Fibroblast of skin of back (primary cell): ENCODE measurements at places on chromosomes 1 and 21.

GRCh38 chr1:155691992-155692528, 3.2 kb downstream of the DAP3 start:
- no peak for DNase-seq

DNA sequence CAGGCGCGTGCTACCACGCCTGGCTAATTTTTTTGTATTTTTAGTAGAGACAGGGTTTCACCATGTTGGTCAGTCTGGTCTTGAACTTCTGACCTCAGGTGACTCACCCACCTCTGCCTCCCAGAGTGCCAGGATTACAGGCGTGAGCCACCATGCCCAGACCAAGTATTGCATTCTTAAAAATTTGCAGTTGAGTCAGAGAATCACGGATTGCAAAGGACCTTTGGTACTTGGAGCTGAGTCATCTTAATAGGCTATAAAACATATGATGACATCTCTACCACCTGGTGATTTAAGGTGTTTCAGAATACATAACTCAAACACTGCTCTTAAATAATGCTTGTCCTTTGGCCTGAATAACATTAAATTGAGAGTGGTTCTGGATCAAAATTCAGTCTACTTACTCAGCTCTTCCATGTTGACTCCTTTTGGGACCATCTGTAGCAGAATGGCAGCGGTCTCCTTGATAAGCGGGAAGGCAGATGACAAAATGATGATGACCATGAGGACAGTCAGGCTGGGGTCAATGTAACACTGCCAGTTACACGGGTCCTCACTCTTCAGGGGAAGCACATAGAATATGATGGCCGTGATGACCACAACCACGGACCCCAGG, 10.4 kb downstream of the SLC30A10 start:
- DNase-seq = peak; percentile 11

GRCh38 chr1:119687434-119688079, 24.2 kb upstream of the PHGDH start:
- DNase-seq = no peak

DNA sequence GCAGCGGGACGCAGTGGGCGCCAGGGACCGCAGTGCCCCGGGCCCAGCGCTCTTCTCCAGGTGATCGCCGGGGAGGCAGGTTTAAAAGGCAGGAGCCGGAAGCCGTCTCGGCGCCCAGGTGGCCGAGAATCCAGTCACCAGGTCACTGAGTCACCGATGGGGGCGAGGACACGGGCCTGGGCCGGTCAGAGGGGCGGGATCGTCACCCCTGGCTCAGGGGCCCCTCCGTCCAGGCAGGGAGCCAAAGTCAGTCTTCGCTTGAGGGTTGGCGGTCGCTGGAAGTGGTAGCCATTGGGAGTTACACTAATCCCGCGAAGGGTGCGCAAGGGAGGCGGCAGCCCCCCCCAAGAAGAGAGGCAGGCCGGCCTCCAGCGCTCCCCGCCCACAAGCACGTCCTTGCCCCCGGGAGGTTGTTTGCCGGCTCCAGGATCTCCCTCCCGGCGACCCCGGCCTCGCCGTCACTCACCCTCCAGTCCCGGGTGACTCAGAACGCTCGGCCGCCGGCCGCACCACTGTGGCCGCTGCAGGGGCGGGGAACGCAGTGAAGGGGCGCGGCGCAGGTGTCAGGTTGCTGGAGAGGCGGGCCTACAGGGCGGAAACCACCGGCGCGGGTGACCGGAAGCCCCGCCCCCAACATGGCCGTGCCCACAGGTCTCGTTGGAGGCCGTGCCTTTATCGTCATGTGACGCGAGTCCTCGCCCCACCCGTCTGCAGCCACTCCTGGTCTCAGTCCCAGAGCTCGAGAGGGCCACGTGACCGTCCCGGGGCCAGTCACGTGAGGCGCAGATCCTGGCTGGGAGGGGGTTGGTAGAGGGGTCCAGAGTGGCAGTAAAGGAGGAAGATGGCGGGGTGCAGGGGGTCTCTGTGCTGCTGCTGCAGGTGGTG, at the start of the genes CLCN6 and MTHFR:
Gene CLCN6 (plus strand): TSS at position 770 of the 885 bp plus-strand sequence. CDS start 72 bp downstream, at position 842.
Gene MTHFR (minus strand): TSS at position 543 of the 885 bp plus-strand sequence. CDS start 2,848 bp downstream, outside the sequence.
- DNase-seq = peak; percentile 99

GRCh38 chr1:247064304-247064703, 14.3 kb downstream of the ZNF670 start:
- DNase-seq = no peak

DNA sequence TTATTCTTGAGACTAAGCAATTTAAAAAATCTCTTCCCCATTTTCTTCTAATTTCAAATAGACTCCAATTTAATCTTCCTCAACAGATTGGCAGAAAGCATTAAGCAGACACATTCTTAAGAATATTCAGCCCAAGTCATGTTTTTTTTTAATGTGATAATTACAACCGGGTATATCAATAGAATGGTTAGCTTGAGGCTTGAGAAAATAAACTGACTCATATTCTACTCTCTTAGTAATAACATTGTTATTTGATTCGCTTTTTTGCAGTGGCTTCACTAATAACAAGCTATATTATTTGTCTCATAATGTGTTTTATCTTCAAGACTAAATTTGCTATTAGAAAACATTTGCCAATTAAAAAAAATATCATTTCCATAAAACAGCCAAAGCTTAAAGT, 488.6 kb upstream of the RGS18 start:
- peak; percentile 74 for DNase-seq

GRCh38 chr1:15681349-15682292, 2.5 kb upstream of the PLEKHM2 start:
- DNase-seq = no peak

- DNase-seq = no peak
Observed at GRCh38 chr21:44550807-44551206, 498 bp downstream of the KRTAP10-2 start.
